ENCODE measurements at places on chromosomes 2 and 18. TPM values are rescaled to one million over a fixed set of nuclear protein-coding genes. Genes with fewer than 3 reads are reported as not detected.
A peak's percentile ranks its signal among the peaks of the same experiment; 100 is the strongest.

GPR39 gene
- 13.4 TPM for total RNA-seq

RASGRP3 gene
- total RNA-seq, result 13.6 TPM

ACTR1B gene
- total RNA-seq, result 60.7 TPM

SERPINB11 gene
- not detected for total RNA-seq

TUBA3E gene
- not detected for total RNA-seq

TUBA4B gene
- not detected for total RNA-seq

POU3F3 gene
- not detected for total RNA-seq

DNA sequence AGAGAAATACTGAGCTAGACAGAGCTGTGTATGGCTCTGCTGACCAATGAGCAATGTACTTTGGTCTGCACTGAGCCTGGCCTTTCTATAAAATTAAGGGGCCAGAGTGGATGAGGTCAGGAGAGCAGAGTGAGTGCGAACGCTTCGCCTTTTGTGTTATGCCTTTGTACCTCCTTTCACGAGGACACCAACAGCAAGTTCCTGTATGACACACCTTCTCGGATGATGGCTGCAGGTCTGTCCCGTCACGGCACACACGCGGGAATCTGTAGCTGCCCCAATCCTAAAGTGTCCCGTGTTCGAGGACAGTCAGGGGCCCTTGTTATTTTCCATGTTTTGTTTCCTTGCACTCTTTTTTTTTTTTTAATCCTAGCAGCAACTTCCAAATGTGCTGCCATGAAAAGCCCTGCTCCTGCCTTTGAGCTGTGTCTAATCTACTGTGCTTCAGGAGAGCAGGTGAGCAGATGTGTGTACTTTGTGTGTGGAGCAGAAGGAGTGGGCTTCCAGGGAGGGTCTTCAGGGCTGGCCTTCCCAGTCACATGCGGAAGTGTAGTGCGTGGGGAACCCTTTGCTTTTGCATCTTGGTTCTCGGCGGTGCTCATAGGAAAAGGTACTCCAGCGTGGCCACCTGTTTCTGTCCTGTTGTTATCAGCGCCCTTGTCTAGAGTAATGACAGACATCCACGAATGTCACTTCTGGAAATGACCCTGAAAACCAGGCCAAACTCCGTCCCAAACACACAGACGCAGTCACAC, 213.2 kb downstream of the NDUFA10 start:
- H3K27ac ChIP-seq, result no peak overlapping the region
- no peaks in the 10 kb centered on the region for H3K27me3 ChIP-seq
- DNase-seq, result peak; percentile 22
- H3K4me3 ChIP-seq, result no peak overlapping the region
- H3K4me1 ChIP-seq, result peaks cover 20% of the 10 kb centered on the region
- no peaks in the 10 kb centered on the region for H3K36me3 ChIP-seq

DNA sequence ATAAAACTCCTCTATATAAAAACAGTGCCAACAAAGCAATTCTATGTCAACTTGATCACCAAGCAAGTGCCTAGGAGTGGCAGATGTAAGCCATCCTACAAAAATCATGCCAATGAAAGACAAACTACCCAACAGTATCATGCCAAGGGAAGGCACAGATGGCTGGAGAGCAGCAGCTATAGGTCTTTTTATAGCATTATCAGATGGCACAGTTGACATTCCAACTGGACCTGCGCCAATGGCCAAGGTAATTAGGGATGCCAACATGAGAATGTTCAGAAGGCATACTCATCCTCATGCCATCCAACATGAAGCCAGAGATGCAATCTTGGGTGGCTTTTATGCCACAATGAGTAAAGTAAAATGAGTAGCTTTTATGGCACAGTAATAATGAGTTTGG, 237.3 kb downstream of the OTX1 start:
- H3K4me3 ChIP-seq, result no peak overlapping the region
- no peaks in the 10 kb centered on the region for H3K4me1 ChIP-seq
- DNase-seq, result no peak

- no peak for DNase-seq
- H3K27ac ChIP-seq, result no peak overlapping the region
- H3K4me3 ChIP-seq, result no peak overlapping the region
- H3K36me3 ChIP-seq, result no peaks in the 10 kb centered on the region
- H3K27me3 ChIP-seq, result no peaks in the 10 kb centered on the region
- H3K4me1 ChIP-seq, result no peaks in the 10 kb centered on the region
Measured at GRCh38 chr2:228866781-228867180, 404.3 kb downstream of the PID1 start.

DNA sequence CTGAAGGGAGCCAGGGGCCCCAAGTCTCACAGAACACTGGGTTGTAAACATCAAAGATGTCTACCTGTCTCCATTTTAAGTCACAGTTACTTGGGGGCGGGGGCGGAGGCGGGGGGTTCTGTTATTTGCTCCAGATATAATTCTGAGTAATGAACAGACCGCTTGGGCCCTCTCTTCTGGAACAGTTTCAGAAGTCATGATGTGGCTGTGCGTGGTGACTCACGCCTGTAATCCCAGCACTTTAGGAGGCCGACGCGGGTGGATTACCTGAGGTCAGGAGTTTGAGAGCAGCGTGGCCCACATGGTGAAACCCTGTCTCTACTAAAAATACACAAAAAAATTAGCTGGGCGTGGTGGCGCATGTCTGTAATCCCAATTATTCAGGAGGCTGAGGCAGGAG, 157.9 kb upstream of the APCDD1 start:
- no peaks in the 10 kb centered on the region for H3K36me3 ChIP-seq
- H3K4me1 ChIP-seq, result no peaks in the 10 kb centered on the region
- no peak overlapping the region for H3K4me3 ChIP-seq
- DNase-seq, result no peak
- no peaks in the 10 kb centered on the region for H3K27me3 ChIP-seq
- no peak overlapping the region for H3K27ac ChIP-seq

DNA sequence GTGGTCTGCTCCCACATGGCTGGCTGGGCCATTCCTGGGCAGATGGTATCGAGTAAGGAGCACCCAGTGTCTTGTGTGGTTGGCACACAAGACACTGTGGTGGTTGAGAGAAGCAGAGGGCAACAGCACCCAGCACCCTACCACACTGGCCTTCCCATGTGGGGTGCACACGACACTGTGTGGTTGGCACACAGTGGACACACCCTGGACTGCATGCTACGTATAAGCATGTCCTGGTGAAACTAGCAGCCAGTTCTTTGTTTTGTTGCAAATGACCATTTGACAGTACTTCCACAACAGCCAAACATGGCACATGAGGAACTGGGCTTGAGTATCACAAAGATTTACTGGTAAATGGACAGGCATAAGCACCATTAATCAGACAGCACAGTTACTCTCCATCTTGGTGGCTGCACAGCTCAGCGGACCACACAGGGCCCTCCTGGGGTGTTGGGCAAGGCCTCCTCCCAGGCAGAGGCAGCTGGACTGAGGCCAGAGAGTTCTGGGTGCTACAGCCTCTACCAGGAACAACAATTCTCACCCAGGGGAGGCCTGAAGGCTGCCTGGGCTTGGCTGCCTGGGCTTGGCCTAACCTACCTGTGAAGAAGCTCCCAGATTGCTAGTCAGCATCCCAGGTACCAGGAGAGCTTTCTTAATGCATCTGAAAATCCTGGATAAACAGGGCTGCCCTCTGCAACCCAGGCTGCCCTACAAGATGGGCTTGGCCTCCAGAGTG, 59.3 kb upstream of the ALPP start:
- no peaks in the 10 kb centered on the region for H3K36me3 ChIP-seq
- no peak overlapping the region for H3K4me3 ChIP-seq
- no peak for DNase-seq
- H3K4me1 ChIP-seq, result peaks cover 16% of the 10 kb centered on the region
- H3K27me3 ChIP-seq, result no peaks in the 10 kb centered on the region

- no peaks in the 10 kb centered on the region for H3K4me1 ChIP-seq
- H3K4me3 ChIP-seq, result no peak overlapping the region
- no peaks in the 10 kb centered on the region for H3K36me3 ChIP-seq
Measured at GRCh38 chr2:17057109-17058017, 391.7 kb upstream of the CYRIA start.
